ENCODE measurements at places on chromosomes 1 and 21.

- no peak for DNase-seq
Measured at GRCh38 chr1:151704246-151704645, 12.4 kb downstream of the CELF3 start.

- DNase-seq = no peak
Measured at GRCh38 chr1:158022554-158023312, 29.3 kb downstream of the KIRREL1 start.

DNA sequence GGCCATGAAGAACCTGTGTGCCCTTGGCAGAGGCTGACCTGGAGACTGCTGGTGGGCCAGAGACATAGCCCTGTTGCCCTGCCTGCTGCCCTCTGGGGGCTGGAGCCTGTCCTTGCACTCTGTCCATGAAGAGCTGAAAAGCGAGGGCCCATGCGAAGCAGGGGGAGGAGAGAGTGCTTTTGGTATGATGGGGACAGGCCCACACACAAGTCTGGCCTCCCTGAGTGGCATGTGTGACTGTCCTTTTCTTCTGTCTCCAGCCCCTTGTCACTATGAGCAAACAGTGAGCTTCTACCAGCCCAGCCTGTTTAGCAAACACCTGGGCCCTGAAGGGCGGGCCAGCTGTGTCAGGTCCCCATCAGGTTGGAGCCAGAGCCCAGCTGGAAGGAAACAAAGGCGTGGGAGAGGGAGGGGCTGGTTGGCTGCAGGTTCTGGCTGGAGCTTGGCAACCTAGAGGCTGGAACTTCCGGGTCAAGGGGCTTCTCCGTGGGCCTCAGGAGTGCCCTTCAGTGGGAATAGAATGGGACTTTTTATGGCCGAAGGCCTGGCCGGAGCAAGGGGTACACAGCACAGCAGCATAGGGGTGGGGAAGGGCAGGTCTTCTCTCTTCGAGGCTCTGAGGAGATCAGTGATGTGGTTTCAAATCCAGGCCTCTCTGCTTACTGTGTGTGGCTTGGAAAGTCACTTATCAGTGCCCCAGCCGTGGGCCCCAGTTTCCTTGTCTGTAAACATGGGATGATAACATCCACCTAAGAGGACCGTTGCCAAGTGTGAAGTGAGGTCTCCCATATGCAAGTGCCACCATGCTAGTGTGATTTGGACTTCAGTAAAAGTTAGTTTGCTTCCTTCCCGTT lies 14.3 kb downstream of the QSOX1 start:
- DNase-seq = no peak

- no peak for DNase-seq
Measured at GRCh38 chr1:10802944-10803715, 6.7 kb upstream of the CASZ1 start.

GRCh38 chr21:31872452-31873274 lies at the start of gene HUNK:
HUNK (plus strand) TSS chr21:31873020; CDS start chr21:31873675, 655 bp downstream.
- no peak for DNase-seq
